ENCODE measurements at places on chromosomes 7 and 10. TPM values are rescaled to one million over a fixed set of nuclear protein-coding genes. Genes with fewer than 3 reads are reported as not detected.
A peak's percentile ranks its signal among the peaks of the same experiment; 100 is the strongest.

DNA sequence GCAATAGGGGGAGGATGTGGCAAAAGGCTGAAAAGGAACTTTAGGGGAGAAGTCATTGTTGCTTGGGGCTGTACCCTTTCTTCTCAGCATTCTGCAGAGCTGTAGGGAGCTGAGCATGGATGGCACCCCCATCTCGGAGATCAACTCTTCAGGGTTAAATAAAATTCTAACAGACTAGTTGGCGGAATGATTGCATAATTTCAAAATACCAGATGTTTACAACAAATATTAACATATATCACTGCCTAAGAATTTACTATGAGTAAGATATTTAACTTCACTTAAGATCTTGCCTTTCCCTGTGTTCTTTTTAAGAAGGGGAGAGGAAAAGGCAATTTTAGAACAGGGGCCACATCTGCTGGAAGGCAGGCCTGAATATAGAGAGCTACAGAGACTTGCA is 509 bp upstream of the OR2F1 start:
- no peak for DNase-seq

DNA sequence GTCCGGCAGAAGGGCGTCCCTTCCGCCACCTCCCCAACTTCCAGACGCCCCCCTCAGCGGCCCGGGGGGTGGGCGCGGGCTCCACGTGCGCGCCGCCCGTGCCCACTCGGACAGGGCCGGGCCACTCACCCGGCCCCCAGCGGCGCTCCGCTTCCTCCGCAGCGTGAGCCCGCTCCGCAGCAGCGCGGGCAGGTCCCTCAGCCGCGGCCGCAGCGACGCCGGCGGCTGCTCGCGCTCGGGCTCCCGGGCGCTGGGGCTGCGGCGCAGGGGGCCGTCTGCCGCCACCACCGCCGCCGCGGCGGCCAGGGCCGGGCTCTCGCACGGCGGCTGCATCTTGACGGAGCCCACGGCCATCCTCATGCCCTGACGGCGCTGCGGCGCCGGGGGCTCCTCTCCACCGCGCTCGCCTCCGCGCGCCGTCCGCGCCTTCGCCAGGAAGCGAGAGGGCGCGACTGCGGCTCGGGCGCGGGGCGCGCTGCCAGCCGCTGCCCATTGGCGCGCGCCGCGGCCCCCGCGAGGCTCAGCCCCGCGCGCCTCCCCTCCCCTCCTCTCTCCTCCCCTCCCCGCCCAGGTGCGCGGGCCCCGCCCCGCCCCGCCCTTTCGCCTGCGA is at the start of gene RAPGEF5:
TSS of gene RAPGEF5 (minus strand) at position 454 of the 610 bp plus-strand sequence. CDS start at position 360, 94 bp downstream.
- no peak for DNase-seq

GRCh38 chr7:135757719-135758411 is 9.3 kb upstream of the FAM180A start:
- DNase-seq, result no peak

- no peak for DNase-seq
Observed at GRCh38 chr7:139953229-139953628, 109.5 kb downstream of the PARP12 start.

Gene NET1
- total RNA-seq, result 29.9 TPM

Gene NXPH1
- total RNA-seq, result not detected

Gene ENTPD1
- 14.2 TPM for total RNA-seq

DNA sequence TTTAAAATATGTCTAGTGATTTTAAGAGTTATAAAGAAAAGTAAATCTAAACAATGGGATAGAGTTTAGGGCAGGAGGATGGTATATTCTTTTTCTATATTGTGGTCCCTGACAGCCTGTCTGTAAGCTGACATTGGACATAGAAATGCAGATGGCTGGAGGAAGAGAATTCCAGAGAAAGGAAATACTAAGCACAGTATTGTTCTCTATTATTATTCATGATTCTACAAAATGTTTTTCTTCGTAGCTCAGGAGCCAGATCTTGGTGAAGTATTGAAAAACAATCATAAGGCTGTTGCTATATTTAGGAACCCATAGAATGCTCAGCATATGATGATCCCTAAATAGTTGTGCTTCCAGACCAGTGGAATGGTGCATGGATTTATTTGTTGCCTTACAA is 117.0 kb upstream of the FAM3C start:
- no peak for DNase-seq

Gene TRIL
- not detected for total RNA-seq

GRCh38 chr7:36937754-36938563 is 213.7 kb upstream of the AOAH start:
- DNase-seq, result peak; percentile 74

GRCh38 chr7:44849259-44849884 is 1.5 kb upstream of the H2AZ2 start:
- no peak for DNase-seq
